ENCODE measurements at places on chromosomes 16 and 17.

GRCh38 chr17:68200689-68201417 is 47.0 kb upstream of the AMZ2 start:
- DNase-seq = no peak

GRCh38 chr17:45018848-45019711 is 32.4 kb downstream of the DCAKD start:
- no peak for DNase-seq

- no peak for DNase-seq
Observed at GRCh38 chr17:59874376-59874775, 18.4 kb downstream of the TUBD1 start.

GRCh38 chr17:67747681-67748235 is 30.0 kb downstream of the NOL11 start:
- DNase-seq = no peak

- no peak for DNase-seq
Observed at GRCh38 chr17:9875441-9875840, 29.6 kb downstream of the RCVRN start.

GRCh38 chr17:10130263-10130662 is 68.1 kb downstream of the GAS7 start:
- DNase-seq = no peak

Data from left renal cortex interstitium (tissue), 4 donors.